ENCODE measurements at places on chromosomes 6 and 20. TPM values are rescaled to one million over a fixed set of nuclear protein-coding genes. Genes with fewer than 3 reads are reported as not detected.

DNA sequence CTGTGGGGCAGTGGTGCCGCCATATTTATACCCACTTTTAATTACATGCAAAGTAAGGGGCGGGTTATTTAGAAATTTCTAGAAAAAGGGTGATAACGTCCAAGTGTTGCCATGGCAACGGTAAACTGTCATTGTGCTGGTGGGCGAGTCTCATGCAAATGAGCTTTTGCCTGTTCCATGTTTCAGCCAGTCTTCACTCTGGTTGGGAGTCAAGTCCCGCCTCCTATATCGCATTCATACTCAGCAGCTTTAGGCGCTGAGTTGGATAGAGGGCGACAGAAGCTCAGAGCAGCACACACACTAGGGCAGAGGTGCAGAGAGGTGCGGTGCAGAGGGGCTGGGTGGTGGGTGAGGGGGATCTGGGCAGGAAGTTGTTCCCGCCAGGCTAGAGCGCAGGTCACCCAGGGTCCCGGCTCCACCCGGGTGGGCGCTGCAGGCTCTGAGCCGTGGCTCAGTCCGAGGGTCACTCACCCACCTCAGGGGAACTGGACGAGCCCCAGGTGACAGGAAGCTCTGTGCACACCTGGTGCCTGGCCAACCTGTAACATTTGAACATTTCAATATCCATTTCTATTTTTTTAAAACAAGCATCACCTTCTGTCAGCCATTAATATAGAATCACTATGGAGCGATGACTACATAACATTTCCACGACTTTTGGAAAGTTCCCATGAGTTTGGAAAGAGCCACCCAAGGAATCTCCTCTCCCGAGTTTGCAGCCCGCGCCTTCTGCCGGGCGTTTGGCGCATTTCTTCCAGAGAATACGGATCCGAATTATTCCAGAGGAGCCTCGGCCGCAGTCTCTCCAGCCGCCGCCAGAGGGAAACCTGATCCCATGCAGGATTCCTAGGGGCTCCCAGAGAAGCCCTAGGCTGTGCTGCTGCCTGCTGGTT lies 89.1 kb upstream of the PHACTR3 start:
- DNase-seq = no peak

- DNase-seq = no peak
Observed at GRCh38 chr6:46453216-46453615, 38.0 kb downstream of the RCAN2 start.

GRCh38 chr6:154478021-154478700 lies 32.3 kb downstream of the CNKSR3 start:
- DNase-seq = no peak

DNA sequence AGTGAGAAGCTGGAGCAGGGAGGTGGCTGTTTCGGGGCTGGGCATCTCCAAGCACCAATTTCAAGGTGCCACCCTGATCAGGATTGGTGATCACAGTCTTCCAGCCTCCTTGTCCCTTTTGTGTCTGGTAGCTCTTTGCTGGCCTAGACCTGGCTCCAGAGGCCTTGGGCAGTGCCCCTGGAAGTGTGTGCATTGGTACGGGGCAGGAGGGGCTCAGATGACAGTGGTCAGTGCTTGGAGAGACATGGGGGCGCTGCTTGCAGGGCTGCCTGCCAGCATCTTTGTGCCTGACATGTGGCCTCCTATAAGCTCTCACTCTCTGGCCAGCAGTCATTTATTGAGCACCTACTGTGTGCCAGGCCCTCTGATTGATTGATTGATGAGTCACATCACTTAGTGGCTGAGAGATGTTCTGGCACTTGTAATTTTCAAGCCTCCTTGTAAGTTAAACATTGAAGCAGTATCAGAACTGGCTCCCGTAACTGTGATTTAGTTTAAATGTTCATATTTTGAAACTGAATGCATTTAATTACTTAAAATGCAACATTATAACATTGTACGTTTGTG lies 61.7 kb downstream of the BCAS4 start:
- DNase-seq = no peak

DNA sequence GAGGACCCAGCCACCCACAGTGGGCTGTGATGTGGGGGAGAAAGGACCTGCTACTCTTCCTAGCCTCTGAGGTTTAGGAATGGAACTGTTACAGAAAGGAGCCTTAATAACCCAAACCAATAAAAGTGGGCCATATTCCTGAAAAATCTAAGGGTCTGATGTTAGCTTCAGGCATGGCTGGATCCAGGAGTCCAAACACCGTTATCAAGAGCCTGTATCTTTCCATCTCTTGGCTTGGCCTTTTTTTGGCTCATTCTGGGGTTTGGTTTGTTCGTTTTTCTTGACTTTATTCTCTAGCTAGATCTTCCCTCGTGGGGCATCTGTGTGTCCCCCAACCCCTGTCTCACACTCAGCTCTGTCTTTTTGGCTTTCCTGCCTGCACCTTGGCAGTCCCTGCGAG lies 38.7 kb downstream of the CDH4 start:
- no peak for DNase-seq

DNA sequence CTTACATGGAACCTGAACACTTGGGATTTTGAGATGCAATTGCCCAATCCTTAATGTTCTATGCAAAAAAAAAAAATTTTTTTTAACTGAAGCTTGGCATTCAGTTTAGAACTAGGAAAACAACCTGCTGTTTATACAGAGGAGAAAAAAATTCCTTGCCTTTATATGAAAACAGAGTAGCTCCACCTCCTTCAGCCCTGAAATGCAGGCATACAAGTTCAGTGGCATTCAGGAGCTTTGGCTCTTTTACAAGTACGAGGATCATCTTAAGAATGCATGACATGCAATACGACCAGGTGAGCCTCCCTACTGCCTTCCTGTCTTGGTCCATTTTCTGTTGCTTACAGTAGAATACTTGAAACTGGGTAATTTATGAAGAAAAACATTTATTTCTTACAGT lies 20.4 kb downstream of the PAX1 start:
- DNase-seq = no peak

GRCh38 chr6:34672657-34673043 lies 23.9 kb downstream of the ILRUN start:
- DNase-seq = no peak

GRCh38 chr20:46625875-46626373 lies 25.3 kb downstream of the SLC13A3 start:
- DNase-seq = no peak

VNN1 gene
- polyA plus RNA-seq = 47.9 TPM

MRAP2 gene
- polyA plus RNA-seq = not detected

SOBP gene
- polyA plus RNA-seq = not detected

SLC25A27 gene
- polyA plus RNA-seq = not detected

C20orf144 gene
- polyA plus RNA-seq = not detected
